ENCODE measurements at places on chromosomes 2 and 18.
A peak's percentile ranks its signal among the peaks of the same experiment; 100 is the strongest.

GRCh38 chr2:132420816-132421805, 4.5 kb downstream of the GPR39 start:
- DNase-seq: no peak

DNA sequence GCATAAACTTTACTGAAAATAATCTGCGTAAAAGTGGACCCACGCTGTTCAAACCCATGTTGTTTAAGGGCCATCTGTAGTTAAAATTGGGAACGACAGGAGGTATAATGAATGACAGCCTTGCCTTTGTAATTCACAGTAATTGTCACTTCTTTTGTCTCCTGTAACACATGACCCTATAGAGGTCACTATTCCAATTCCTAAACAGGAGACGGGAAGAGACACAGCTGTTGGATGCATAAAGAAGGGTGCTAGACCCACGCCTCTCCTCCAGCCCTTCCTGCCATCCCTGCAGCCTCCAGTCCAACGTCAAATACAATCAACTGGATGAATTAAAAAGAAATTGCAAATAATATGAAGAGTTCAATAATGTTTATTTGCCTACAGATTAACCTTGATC, 63.1 kb upstream of the NFATC1 start:
- no peak for DNase-seq

- no peak for DNase-seq
Observed at GRCh38 chr18:730692-731091, 18.3 kb upstream of the ENOSF1 start.

DNA sequence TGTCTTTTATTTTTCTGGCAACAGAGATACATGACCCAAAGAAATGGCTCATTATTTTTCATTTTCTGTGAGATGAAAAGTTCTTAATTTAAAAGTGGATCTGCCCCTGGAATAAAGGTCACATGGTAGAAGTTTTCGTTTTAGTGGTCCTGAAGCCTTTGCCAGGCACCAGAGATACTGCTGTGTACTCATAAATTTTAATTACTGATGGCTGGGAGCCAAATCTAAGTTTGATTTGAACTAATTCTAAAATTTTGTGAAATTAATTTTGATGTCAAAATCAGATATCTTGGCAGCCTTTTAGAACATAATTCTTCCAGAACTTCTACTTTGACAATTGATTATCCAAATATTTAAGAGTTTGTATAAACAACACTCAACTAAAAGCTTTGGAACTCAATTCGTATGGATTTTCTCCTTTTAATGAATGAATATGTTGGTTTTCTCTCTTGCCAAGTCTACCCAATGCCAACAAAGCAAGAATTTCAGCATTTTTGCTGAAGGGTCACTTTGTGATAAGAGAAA, 128.5 kb upstream of the SP5 start:
- DNase-seq: no peak

DNA sequence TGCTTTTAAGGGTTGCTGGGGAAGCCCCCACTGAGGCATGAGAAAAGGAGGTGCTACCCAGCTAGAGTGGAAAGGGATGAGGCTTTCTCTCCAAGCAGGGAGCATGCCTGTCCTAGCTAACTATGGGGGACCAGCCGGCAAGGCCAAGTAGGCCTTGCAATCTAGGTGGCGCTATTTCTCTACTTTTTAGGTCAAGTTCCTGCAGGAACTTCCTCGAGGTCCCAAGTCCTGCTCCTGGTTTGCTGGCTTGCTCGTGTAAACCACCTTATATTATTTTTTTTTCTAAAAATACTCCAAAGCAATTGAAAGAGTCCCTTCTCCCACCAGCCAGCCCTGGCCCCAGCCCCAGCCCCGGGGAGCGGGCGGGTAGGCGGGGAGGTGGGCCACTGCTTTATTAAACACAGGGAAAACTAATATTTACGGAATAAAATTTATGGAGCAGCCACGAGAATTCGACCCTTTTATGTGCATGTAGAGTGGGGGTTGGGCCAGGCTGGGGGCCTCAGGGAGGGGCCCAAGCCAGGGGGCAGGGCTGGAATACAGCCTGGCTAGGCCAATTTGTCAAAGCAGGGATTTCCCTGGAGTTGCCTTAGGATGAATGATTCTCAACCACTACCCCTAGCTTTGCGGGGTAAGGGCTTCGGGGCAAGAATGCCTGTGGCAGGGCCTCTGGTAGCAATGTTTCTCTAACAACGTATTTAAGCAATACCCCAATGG, 12.8 kb upstream of the IHH start:
- peak; percentile 25 for DNase-seq

DNA sequence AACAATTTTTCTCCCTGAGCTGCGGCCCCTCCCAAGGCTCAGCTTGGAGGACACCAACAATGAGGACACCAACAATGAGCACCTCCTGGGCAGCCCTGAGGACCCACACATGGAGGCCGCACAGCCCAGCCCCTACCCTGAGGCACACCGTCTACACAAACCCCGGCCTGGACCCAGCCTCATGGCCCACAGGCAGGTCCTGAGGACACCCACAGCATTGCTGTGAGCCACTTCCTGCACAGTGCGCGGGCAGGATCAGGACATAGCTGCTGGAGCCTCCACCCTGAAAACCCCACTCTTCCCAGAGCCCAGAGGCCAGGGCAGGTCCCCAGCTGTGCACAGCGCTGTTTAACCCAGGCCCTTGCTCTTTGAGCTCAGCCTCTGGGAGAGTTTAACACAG, 194.3 kb downstream of the RTP5 start:
- no peak for DNase-seq

DNA sequence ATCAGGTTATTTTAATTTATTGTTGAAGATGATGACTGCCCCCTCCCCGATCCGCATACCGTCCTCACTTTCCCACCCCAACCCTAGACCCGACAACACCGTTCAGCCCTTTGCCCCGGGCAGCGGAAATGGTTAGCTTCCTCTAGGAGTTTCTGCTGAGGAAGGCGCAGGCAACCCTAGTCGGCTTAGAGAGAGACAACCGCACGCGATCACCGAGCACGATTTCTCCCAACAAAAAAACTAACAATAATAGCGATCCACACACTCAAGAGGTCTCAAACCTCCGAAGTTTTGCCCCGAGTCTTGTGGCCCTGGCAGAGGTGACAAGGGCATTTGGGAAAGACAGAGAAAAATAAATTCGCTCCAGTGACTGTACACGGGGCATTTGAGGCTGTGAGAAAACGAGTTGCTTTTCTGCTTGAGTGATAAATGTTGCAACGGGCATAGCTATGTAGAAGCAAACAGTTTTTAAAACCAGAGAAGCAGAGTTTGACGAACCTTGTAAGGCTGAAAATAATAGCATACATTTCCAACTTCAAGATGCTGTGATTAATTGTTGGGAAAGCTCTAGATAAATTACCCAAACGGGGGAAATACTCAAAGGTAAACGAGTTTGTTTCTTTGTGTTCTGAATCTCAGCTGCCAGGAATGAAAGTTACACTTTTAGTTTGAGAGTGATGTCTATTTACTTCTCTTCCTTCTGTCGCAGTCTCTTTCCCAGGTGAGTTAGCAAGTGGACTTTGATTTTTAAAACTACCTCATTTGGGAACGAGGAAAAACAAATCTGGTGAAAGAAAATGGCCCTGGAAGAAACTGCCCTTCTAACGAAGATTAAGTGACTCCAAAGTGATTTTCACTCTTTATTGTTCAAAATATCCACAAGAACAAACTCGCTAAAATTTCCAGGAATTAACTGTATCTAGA, 11.0 kb upstream of the SIX3 start:
- no peak for DNase-seq

DNA sequence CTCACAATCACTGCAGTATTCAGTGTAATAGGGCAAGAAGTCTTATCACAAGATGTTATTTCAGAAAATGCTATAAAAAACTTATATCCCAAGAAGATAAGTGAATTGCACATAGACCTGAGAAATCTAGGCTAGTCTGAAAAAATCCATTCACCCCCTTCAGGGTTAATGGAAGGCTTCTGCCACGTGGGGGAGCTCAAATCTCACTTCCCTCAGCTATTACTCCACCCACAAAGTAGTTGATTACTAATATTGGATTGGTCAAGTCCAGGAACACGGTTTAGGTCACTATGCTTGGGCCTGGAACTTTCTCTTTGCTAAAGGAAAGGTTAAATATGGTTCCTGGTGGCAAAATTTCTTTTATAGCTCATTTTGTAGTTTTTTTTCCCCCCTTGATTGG, 51.2 kb upstream of the ADAM23 start:
- DNase-seq: no peak

- DNase-seq: no peak
Observed at GRCh38 chr2:68094111-68094510, 31.3 kb upstream of the C1D start.

DNA sequence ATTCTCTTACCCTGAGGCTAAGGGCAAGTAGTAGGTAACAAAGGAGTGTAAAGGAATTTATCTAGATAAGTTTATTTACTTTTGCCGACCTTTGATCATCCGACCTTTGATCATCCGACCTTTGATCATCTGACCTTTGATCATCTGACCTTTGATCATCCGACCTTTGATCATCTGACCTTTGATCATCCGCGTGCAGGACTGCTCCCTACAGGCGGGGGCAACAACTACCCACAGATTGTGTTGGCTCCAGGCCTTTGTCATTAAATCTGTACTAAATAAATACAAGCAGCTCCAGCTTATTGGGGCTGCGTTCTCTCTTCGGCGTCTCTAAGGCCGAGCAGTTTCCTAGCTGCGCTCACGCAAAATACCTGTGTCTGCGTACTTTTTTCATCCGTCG, 56.6 kb downstream of the ZNF638 start:
- DNase-seq: no peak

DNA sequence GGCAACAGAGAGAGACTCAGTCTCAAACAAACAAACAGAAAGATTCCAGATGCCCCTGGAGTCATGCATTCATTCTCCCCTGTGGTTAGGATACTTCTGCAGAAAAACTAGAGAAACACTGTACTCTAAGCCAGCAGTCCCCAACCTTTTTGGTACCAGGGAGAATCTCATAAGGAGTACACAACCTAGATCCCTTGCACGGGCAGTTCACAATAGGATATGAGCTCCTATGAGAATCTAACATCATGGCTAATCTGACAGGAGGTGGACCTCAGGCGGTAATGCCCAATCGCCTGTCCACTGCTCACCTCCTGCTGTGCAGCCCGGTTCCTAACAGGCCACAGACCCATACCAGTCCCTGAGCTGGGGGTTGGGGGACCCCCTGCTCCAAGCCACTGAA, 18.3 kb downstream of the PSME4 start:
- no peak for DNase-seq

GRCh38 chr2:122734766-122735424, 979.4 kb downstream of the TSN start:
- no peak for DNase-seq

- DNase-seq: no peak
Observed at GRCh38 chr2:187526792-187527191, 27.4 kb downstream of the TFPI start.

- DNase-seq: no peak
Observed at GRCh38 chr2:30315391-30316063, 84.2 kb downstream of the LBH start.

- DNase-seq: no peak
Observed at GRCh38 chr2:151730262-151730975, 3.9 kb downstream of the NEB start.

- DNase-seq: no peak
Observed at GRCh38 chr2:222120933-222121332, 177.9 kb downstream of the PAX3 start.

GRCh38 chr2:111694700-111695101, 189.3 kb downstream of the ANAPC1 start:
- no peak for DNase-seq

- no peak for DNase-seq
Observed at GRCh38 chr2:37306024-37306423, 18.6 kb downstream of the PRKD3 start.

- DNase-seq: no peak
Observed at GRCh38 chr18:12034241-12035100, 53.2 kb downstream of the IMPA2 start.

DNA sequence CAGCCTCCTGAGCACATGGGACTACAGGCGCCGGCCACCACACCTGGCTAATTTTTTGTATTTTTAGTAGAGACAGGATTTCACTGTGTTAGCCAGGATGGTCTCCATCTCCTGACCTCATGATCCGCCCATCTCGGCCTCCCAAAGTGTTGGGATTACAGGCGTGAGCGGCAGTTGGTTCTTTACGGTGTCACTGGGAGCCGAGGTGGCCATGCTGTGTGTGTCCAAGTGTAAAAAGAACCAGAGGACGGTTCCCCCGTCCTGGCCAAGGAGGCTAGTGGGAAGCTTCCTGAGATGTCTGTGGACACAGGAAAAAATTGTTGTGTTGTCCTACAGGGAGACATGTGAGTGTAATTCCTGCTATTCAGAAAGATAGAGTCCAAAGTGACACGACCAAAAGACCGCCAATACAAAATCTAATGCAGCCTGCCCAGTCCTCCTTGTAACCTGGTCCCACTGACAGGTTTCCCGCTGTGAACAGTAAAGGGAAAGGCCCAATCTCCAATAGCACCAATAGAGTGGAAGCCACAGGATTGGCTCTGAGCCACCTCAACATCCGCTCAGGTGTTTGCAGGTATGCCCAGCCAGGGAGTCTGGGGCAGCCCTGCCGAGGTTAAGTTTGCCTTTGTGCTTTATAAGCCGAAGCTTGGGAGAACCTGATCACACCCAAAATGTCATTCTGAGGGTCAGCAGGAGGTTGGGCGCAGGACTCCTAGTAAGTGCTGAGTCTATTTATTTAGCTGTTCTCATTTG, 40.6 kb downstream of the NCK2 start:
- no peak for DNase-seq

DNA sequence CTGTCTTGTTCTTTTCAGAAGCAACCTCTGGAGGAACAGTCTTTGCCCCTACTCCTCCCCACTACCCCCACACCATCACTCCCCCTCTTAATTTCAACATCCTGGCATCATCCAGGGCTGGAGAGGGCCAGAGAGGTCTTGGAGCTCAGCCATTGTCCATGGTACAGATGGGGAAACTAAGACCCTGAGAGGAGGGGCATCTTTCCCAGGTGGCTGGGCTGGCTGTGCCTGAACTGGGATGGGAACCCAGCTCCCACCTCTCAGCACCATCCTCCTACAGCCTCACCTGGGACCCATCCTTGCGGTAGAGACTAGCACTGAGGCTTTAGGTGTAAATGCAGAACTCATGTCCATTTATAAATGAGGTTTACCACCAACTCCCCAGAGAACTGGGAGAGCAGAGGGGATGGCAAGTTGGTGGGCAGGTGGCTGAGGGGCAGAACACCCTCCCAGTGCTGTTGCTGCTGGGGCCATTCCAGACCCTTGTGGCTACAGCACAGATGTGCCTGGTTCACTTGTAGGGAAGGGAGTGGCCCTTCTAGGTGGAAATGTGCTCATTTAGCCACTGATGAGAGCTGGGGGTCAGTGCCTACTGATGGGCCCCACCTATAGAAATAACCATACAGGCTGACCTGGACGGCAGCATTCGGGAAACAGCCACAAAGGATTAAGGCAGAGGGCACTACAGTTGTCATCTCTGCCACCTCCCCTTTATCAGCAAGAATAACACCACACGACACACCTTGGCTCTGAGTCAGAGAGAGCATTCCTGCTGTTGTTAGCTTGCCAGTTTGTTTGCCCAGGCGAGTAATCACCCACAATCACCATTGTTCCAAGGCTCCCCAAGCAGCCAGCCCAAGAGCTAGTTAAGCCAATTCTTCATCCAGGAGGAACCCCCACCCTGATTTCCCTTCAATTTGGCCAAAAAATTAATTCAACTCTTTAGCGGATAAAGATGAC, 2.1 kb downstream of the MLPH start:
- no peak for DNase-seq

GRCh38 chr2:196983934-196984333, 57.4 kb upstream of the PGAP1 start:
- DNase-seq: no peak

- no peak for DNase-seq
Observed at GRCh38 chr2:15942711-15943345, 2.5 kb downstream of the MYCN start.

Data from CD4-positive, alpha-beta T cell treated with Interferon alpha-2 for 1 hour (primary cell).